ENCODE measurements at places on chromosomes 4 and X. TPM values are rescaled to one million over a fixed set of nuclear protein-coding genes. Genes with fewer than 3 reads are reported as not detected.

- DNase-seq, result no peak
Observed at GRCh38 chr4:78031417-78031950, 25.6 kb upstream of the FRAS1 start.

GRCh38 chr4:182749667-182750167, 167.5 kb downstream of the DCTD start:
- DNase-seq, result no peak

DNA sequence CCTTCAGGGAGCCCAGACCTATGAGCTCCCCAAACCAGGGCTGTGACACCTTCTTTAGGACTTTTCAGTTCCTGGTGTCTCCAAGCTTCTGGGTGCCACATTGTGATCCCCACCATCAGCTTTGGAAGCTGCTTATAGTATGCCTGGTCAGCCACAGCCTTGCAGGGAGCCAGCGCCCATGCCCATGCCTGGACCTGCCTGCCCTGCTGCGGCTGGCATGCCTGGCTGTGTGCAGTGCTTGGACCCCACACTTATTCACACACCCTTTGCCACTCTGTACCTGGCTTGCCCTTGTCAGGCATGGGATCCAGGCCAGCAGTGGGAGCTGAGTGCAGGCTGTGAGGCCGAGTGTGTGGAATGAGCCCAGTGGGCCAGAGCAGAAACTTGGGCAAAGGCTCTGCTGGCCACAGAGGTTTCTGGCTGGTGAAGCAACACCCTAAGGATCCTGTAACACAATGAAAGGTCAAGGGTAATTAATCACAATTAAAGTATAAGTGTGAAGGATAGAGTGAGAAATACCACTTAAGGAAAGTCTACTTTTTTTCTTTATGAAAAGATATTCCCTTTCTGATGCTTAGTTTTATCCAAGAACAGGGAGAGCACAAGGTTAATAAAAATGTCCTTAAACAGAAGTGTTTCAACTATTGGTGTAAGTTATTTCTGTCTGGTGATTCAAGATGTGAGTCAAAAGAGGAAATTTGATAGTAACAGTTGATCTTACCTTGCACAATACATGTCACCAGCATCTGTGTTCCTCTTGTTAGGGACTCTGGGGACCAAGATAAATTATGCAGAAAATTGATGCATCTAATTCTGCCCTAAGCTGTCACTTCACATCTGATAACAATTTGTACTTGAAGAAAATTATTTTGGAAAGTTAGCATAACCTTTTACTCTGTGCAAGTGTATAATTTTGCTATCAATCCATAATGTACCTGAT, 161.8 kb downstream of the FAM47A start:
- no peak for DNase-seq

- no peak for DNase-seq
Observed at GRCh38 chr4:80257851-80258250, 8.6 kb upstream of the FGF5 start.

DNA sequence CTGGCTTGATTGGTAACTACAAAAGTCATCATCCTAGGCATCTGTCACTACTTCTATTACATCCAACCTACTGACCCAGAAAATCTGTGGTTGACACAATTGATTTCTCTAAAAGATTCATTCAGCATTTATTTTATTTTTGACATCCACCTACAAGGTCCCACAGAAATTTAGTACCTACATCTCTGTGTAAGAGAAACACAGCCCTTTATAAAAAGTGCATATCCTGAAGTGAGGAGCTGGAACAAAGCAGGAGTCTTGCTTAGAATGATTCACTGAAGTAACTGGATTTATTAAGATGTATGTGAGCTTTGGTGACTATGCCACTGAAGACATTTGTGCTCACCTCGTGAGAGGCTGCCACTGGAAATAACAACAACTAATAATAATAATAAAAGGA, 391.0 kb downstream of the GPAT3 start:
- no peak for DNase-seq

DNA sequence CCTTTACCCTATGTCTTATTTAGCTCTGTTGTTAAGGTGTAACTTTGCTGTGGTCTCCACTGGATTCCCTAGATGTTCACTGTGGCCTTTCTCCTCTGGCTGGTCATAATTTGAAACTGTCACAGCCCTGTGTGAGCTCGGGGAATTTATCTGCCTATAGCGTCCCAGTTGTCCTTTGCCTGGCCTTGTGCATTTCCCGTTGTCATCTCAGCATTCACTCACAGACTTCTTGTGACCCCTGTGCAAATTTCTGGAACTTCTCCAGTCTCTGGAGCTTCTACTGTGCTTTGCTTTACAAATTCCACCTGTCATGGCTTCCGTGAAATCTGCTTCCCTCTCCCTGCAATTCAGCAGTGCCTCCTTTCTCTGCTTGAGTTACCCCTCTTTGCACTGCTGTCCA, 106.7 kb downstream of the WWC2 start:
- DNase-seq, result no peak

GRCh38 chr4:26719954-26720552, 136.2 kb downstream of the TBC1D19 start:
- no peak for DNase-seq

- no peak for DNase-seq
Observed at GRCh38 chr4:11216520-11216919, 212.2 kb downstream of the HS3ST1 start.

- DNase-seq, result no peak
Observed at GRCh38 chrX:32778965-32779364, 432.4 kb downstream of the DMD start.

- DNase-seq, result no peak
Observed at GRCh38 chr4:87490664-87491369, 38.4 kb downstream of the SPARCL1 start.

GRCh38 chr4:183355405-183355804, 33.2 kb upstream of the CLDN24 start:
- no peak for DNase-seq

DNA sequence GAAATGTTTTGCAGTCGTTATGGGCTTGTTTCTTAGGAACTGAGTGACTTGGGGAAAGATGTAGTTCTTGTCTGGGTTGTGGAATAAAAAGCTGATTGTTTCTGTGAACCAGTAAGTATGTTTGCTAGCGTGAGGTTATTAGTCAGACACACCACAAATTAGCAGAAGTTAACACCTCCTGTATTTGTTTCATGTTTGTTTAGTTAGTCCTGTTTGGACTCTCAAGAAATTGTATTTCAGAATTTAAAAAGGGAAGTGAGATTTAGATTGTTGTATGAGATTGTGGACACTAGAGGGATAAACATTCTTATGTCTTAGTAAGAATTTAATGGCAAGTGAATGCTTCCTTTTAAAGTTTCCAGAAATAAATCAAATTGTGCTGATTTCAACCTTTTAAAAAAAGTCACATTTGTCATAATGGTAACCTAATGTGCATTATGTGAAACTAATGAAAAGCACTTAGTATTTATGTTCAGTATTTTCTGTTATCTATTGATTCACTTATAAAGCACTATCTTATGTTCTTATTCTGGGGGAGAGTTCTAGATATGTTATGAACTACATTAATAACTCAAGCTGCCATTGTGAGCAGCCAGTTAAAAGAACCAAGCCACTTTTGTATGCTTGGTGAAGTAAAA, 25.6 kb downstream of the ATP10D start:
- DNase-seq, result no peak

DNA sequence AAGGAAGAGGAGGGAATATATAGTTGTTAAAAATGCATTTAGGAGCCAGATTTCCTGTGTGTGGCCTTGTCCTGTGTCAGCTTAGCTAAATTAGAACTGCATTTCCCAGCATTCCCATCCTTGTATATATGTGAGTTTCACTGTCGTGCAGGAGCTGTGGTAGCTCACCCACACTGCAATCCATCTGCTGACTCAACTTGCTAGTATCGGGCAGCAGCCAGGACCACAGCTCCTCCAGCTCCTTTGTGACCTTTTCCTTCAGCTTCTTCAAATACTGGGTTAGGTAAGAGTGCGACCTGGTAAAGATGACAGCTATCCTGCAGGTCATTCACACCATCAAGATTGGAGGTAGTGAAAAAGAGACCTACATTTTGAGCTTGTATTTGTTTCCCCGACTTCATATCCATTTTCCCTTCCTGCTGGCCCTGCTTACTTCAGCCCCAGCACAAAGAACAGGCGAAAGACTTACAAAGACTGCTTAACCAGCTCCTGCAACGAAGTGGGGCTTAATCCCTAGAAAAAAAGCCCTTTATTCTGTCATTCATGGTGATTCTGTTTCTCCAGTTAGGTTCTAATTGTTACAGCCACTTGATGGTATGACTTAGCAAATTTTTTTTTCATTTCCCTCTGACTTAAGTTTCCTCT, 11.4 kb downstream of the ASIC5 start:
- DNase-seq, result no peak

DNA sequence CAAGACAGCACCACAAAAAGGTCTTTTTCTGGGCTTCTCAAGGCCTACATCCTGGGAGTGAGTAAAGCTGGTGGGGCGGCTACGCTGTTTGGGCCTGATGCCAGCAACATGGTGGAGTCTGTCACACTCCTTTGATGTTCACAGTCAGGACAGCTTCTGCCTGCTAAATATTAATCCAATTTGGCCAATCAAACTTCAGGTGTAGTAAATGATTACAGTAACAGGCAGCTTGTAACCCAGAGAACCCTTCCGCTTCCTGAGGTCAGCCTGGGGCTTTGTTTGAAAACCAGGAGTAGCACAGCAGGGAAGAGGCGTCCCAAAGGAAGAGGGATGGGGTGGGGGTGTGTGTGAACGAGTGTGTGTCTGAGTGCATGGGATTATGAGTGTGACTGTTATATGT, 220.4 kb downstream of the MAML3 start:
- no peak for DNase-seq

GRCh38 chr4:48137846-48138245, 3.8 kb upstream of the TXK start:
- DNase-seq, result no peak

DNA sequence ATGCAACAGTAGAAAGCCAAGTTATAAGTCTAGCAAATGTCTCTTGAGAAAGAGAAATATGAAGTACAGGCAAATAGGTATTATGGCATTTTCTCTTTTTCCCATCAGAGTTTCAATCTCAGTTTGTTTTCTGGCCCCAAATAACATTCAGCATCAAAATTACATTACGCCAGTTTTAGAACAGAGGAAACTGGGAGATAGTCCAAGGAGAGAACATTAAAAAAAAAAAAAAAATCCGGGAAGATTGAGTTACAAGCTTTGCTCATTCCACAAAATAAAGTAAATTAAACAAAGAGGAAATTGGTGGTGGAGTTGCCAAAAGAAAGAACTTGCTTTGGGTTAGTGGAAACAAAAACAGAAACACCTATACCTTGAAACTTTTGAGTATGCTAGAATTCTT, 50.4 kb upstream of the IL13RA2 start:
- no peak for DNase-seq

DNA sequence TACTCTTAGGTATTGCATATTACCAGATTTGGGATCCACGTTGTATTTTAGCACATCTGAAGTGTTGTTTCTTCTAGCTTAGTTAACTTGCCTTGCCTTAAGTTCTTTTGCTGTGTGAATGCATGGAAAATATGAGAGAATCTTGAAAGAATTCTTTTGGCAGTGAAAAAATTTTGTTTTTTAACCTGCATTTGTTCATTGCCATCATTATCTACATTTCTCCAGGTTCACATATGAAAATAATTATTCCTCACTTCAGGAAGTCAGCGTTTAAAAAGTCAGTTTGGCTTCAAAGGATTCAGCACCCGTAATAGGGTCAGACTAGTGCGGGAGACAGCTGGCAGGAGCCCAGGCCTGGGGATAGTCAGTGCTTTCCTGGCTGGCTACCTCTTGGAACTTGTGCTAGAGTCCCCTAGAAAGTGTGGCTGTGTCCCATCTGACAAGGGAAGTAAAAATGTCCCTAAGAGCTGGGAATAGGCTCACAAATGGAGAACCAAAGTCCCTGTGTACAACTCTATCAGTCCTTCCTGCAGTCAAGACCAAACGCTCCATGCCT, 251.9 kb upstream of the KLF3 start:
- DNase-seq, result no peak

DNA sequence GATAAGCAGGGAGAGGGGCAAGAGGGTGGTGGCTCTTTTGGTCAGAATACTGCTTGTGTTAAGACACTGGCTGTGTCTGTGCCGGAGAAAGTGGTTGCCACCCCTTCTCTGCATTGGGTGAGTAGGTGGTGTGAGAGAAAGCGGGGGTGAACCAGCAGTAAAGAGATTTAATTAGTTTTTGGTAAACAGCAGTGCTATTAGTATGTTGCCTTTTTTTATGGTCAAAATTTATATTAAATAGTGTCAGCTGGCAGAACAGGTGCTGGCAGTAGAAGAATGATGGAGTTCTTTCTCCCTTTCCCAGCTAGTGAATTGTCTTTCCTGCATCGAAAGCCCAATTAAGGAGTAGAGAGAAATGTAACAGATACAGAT, 181.6 kb downstream of the LARP7 start:
- no peak for DNase-seq

XPNPEP2 gene
- total RNA-seq, result 0.32 TPM

ZNF630 gene
- total RNA-seq, result 1.9 TPM

PDGFC gene
- not detected for total RNA-seq

EFHC2 gene
- total RNA-seq, result 0.34 TPM

WFS1 gene
- total RNA-seq, result 2.1 TPM

UGT2B17 gene
- not detected for total RNA-seq

MRPL1 gene
- 112 TPM for total RNA-seq

USP26 gene
- total RNA-seq, result not detected

Data from activated naive CD8-positive, alpha-beta T cell treated with anti-CD3 and anti-CD28 coated beads for 36 hours (primary cell).